Aortic smooth muscle cell (primary cell): ENCODE measurements at places on chromosomes 13 and 19. TPM values are rescaled to one million over a fixed set of nuclear protein-coding genes. Genes with fewer than 3 reads are reported as not detected.

Gene MUC16
- total RNA-seq: not detected in 2 replicates

Gene FCHO1
- 0.68 and 0.92 TPM in 2 replicates for total RNA-seq

Gene SIGLEC12
- not detected in 2 replicates for total RNA-seq

Gene CACNG8
- 0.12 and 0.26 TPM in 2 replicates for total RNA-seq

Gene OVOL3
- not detected in 2 replicates for total RNA-seq

Gene ZNF83
- 68.5 and 70.8 TPM in 2 replicates for total RNA-seq

Gene ZNF473
- total RNA-seq: 6.0 and 6.7 TPM in 2 replicates

Gene DLEU7
- total RNA-seq: not detected in 2 replicates

Gene PIH1D1
- 100 and 117 TPM in 2 replicates for total RNA-seq

Gene SLITRK6
- under 0.01 TPM in 1 of 2 replicates, not detected in the other for total RNA-seq

Gene C19orf33
- not detected in 2 replicates for total RNA-seq

Gene TCF3
- total RNA-seq: 34.3 and 41.2 TPM in 2 replicates

Gene ZNF835
- 0.50 and 1.8 TPM in 2 replicates for total RNA-seq

Gene MEIOSIN
- total RNA-seq: not detected in 2 replicates

Gene TUBA3C
- total RNA-seq: not detected in 2 replicates

Gene COLGALT1
- 59.1 and 66.6 TPM in 2 replicates for total RNA-seq

Gene BRD4
- 10.7 and 15.9 TPM in 2 replicates for total RNA-seq
